Stimulated activated CD8-positive, alpha-beta memory T cell treated with anti-CD3 and anti-CD28 coated beads, Interleukin-15, amount 100 ng/mL, for 4 hours (primary cell): ENCODE measurements at places on chromosomes 2 and 18.

- DNase-seq: no peak
These were observed 337.2 kb upstream of the SALL3 start for GRCh38 chr18:78642296-78642951.

DNA sequence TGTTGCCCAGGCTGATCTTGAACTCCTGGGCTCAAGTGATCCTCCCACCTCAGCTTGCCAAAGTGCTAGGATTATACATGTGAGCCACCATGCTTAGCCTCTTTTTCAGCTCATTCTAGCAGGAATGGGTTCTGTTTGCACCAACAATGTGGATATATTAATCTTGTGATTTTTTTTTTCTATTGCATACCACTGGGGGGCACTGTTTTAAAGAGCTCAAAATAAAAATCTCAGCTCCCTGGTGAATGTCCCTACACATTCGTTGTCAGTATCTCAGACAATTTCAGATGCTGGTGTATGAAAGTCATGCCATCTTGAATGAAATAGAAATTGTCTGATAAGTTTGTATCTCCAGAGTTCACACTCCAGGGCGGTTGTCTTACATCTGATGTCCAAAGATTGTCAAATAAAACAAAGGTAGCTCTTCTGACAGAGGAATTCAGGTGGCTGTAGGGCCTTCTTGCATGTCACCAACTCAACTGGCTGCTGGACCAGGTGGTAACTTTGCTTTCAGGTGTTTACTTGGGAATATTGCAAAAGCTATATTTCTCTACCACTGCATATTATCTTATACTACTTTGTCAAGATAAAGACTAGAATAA lies 3.1 kb upstream of the MATN3 start:
- no peak for DNase-seq

DNA sequence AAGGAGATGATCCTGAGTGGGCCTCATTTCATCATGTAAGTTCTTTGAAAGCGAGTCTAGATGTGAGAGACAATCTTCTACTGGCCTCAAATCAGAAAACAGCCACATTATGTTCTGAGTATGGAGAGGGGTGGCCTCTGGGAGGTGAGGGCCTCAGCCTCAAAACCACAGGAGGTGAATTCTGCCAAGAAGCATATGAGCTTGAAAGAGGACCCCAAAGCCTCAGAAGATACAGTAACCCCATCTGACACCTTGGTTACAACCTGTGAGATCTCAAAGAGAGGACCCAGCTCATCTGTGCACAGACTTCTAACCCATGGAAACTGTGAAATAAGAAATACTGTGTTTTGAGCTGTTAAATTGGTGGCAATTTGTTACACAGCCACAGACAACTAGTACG lies 200.1 kb downstream of the ARHGAP15 start:
- DNase-seq: no peak

DNA sequence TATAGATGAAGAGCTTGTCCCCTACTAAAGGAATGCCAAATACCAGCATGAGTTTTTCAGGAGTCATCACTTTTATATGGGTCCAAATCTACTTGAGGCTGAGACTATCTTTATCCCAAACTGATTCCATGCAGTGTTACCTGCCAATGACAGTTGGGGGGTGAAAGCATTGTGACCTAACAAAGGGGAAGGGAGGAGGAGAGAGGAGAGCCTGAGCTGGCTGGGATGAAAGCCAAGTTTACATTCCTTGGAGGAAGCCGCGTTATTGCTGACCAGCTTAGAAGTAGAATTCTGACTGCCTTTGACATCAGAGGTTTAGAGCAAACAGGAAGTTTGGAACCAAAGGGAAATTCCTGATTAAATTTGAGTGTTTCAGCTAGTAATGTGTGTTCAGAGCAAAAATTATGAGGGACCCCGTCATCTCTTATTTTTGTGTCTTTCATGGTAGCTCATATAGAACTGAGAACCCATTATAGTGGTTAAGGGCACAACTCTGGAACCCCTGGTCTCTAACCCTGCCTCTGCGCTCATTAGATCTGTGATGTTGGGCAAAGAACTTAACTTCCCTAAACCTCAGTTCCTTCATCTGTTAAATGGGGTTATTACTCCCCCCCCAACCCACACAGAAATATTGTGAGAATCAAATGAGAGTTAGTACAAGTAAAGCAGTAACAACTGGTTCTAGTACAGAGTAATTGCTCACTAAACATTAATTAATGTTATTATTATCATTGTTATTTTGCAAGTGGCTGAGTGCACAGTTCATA lies 199.3 kb upstream of the EPAS1 start:
- no peak for DNase-seq

- DNase-seq: no peak
These were observed 176.6 kb upstream of the SKOR2 start for GRCh38 chr18:47427923-47428637.

- DNase-seq: no peak
These were observed 142.7 kb downstream of the KLHL14 start for GRCh38 chr18:32629981-32630700.

DNA sequence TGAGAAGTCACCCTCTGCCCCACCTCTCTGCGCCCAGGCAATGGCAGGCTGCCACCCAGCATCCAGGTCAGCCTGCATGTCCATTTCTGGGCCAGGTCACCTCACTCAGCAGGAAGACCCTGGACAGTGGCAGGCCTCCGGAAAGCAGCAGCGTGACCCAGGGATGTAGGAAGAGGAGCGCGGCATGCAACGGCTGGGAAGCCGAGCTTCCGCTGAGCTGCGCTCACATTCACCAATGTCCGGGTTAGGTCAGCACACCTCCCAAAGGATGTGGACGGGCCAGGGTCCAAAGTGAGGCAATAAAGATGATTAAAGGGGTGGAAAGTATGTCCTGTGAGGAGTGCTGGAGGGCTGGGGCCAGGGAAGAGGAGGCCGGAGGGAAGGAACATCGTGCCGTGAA lies 174.5 kb downstream of the CTIF start:
- no peak for DNase-seq

GRCh38 chr2:126839796-126840195 lies 58.9 kb upstream of the TEX51 start:
- DNase-seq: no peak

GRCh38 chr18:9808295-9809241 lies 77.2 kb upstream of the TXNDC2 start:
- DNase-seq: no peak

GRCh38 chr2:50752237-50752636 lies 279.7 kb downstream of the NRXN1 start:
- no peak for DNase-seq

- no peak for DNase-seq
These were observed 593.1 kb downstream of the CBLN2 start for GRCh38 chr18:71951001-71951400.

GRCh38 chr18:57331718-57332117 lies 20.6 kb upstream of the ST8SIA3 start:
- no peak for DNase-seq
